Pulmonary artery endothelial cell (primary cell): ENCODE measurements at places on chromosomes 7 and 10.

GRCh38 chr10:28241741-28242399 lies 61.0 kb downstream of the MPP7 start:
- peak; percentile 5 for DNase-seq

- no peak for DNase-seq
Observed at GRCh38 chr10:30241422-30242110, 107.5 kb downstream of the MTPAP start.

GRCh38 chr7:108136191-108136688 lies 6.1 kb upstream of the LAMB4 start:
- DNase-seq, result no peak

- no peak for DNase-seq
Observed at GRCh38 chr7:13035233-13035632, 347.8 kb downstream of the ARL4A start.

- no peak for DNase-seq
Observed at GRCh38 chr7:128814499-128814898, 15.7 kb upstream of the FLNC start.

GRCh38 chr10:28199941-28200340 lies 102.9 kb downstream of the MPP7 start:
- no peak for DNase-seq
